SK-MEL-5 (cell line): ENCODE measurements at places on chromosomes 12 and 14. TPM values are rescaled to one million over a fixed set of nuclear protein-coding genes. Genes with fewer than 3 reads are reported as not detected.

The TSPAN19 gene
- total RNA-seq: 0.48 and 0.69 TPM in 2 replicates

The COQ5 gene
- 40.5 and 43.5 TPM in 2 replicates for total RNA-seq

The GOLGA5 gene
- 34.8 and 40.7 TPM in 2 replicates for total RNA-seq

The C14orf93 gene
- total RNA-seq: 8.2 and 11.6 TPM in 2 replicates

The CABP1 gene
- total RNA-seq: 1.2 and 2.8 TPM in 2 replicates

The LUM gene
- total RNA-seq: 873 and 905 TPM in 2 replicates

The SIVA1 gene
- 94.9 and 111 TPM in 2 replicates for total RNA-seq

The PLEKHG7 gene
- total RNA-seq: not detected in 2 replicates

The GLS2 gene
- not detected in 2 replicates for total RNA-seq

The RPL10L gene
- not detected in 2 replicates for total RNA-seq

The CCNB1IP1 gene
- total RNA-seq: 81.2 and 82.5 TPM in 2 replicates

The DNAJC22 gene
- 11.9 and 13.2 TPM in 2 replicates for total RNA-seq

The TMPRSS12 gene
- not detected in 2 replicates for total RNA-seq

The CIROP gene
- not detected in 2 replicates for total RNA-seq
